ENCODE measurements at places on chromosomes 7 and 10. TPM values are rescaled to one million over a fixed set of nuclear protein-coding genes. Genes with fewer than 3 reads are reported as not detected.

The DLX5 gene
- total RNA-seq = not detected

The HMX2 gene
- not detected for total RNA-seq

The GJD4 gene
- not detected for total RNA-seq

The PSMG3 gene
- 24.5 TPM for total RNA-seq

All from activated naive CD4-positive, alpha-beta T cell treated with anti-CD3 and anti-CD28 coated beads, Interleukin-2, amount 10 ng/mL, durations not matched to agents 5 hours and 36 hours (primary cell).